Activated CD4-positive, alpha-beta T cell treated with anti-CD3 and anti-CD28 coated beads, Interleukin-2, amount 10 ng/mL, durations not matched to agents 7 days and 5 days (primary cell): ENCODE measurements at places on chromosomes 3 and 15. TPM values are rescaled to one million over a fixed set of nuclear protein-coding genes. Genes with fewer than 3 reads are reported as not detected.

DALRD3 gene
- total RNA-seq = 20.7 TPM

APOD gene
- not detected for total RNA-seq

IL12A gene
- 0.17 TPM for total RNA-seq

DNA sequence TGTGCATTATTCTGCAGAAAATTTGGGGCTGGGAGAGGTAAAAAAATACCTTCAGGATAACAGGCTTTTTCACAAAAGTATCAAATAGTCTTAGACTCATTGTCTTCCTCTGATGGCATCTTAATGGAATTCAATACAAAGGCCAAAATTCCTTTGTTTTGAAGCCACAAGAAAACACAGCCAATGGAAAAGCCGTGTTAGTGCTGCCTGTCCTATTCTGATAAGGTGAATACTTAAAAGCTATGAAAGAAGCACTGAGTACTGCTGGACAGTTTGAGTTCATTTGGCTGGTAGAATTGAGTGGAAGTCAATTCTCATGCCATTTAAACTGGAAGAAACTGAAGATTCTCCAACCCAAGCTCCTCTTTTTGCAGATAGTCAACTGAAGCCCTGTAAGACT, 395.3 kb upstream of the TPRG1 start:
- no peak for DNase-seq

- no peak for DNase-seq
These were observed 268.7 kb upstream of the ARRDC4 start for GRCh38 chr15:97691799-97692198.

DNA sequence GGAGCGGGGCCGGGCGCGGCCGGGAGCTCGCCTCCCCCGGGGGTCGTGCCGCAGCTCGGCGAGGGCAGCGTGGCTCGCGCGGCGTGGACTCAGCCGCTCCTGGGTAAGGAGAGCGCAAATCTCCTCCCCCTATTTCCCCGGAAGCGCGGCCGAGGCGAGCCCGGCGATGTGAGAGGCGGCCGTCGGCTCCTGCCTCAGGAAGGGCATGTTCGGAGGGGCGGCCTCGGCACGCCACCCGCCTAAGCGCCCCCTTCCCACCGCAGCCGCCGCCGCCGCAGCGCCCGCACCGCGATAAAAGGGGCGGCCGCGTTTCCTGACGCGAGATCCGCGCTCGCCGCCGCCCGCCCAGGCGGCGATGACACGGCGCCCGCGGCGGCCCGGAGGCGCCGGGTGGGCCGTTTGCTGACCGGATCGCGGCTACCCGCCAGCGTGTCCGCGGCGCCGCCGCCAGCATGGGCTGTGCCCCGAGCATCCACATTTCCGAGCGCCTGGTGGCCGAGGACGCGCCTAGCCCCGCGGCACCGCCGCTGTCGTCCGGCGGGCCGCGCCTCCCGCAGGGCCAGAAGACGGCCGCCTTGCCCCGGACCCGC, at the start of gene PDE8A:
TSS of gene PDE8A (plus strand) at position 146 of the 590 bp plus-strand sequence. CDS start at position 453, 307 bp downstream.
- DNase-seq = peak; percentile 64

GRCh38 chr15:33612721-33613304, 302.0 kb downstream of the RYR3 start:
- DNase-seq = no peak

- no peak for DNase-seq
These were observed 3.3 kb upstream of the ADAMTS9 start for GRCh38 chr3:64691051-64691450.
